ENCODE measurements at places on chromosomes 5 and 9.

DNA sequence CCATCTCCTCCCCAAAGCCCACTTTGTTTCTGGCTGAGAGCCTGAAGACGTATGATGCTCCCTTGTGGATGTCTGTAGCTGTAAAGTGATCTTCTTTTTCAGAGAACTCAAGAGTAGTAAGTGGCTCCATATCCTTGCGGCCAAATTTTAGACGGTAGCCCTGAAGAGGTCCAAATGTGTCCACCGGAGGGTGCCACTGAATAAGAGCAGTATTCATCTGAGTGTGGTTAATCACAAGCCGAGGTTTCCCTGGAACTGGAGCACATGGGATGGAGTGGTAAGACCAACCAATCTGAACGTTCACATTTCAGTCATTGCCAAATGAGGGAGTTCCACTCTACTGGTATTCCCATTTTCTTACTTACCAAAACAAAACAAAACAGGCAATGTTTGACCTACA is 686.5 kb upstream of the DMAC1 start:
- no peak for DNase-seq

GRCh38 chr9:80875947-80876346 is 813.4 kb downstream of the TLE1 start:
- no peak for DNase-seq

DNA sequence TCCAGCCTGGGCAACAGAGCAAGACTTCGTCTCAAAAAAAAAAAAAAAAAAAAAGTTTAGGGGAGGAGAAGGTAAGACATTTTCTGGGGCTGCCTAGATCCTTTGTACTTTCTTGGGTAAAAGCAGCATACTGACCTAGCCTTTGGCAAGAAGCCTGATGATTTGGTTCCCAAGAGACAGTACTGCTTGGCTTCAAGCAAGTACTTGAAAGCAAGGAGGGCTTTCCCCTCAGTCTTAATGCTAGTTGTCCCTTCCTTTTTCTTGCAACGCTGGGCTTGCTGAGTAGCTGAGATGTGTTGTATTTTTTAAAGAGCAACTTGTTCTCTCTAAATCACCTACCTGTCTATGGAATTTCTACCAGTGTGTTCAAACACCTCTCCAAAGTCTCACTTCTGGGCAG is 76.2 kb downstream of the INSYN2B start:
- no peak for DNase-seq

DNA sequence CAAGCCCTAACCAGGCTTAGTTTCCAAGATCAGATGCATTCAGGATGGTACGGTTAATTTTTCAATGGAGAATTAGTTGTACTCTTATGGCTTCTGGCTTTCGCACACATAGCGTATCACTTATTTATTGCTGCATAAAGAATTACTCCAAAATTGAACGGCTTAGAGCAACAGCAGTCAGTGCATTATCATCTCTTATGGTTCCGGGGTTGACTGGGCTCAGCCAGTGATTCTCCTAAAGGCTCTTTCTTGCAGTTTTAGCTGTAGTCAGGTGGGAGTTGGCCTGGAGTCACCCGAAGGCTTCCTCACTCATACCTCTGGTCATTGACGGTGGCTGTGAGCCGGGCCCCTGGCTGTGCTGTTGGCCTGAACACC is 595 bp upstream of the GRHPR start:
- DNase-seq: no peak

DNA sequence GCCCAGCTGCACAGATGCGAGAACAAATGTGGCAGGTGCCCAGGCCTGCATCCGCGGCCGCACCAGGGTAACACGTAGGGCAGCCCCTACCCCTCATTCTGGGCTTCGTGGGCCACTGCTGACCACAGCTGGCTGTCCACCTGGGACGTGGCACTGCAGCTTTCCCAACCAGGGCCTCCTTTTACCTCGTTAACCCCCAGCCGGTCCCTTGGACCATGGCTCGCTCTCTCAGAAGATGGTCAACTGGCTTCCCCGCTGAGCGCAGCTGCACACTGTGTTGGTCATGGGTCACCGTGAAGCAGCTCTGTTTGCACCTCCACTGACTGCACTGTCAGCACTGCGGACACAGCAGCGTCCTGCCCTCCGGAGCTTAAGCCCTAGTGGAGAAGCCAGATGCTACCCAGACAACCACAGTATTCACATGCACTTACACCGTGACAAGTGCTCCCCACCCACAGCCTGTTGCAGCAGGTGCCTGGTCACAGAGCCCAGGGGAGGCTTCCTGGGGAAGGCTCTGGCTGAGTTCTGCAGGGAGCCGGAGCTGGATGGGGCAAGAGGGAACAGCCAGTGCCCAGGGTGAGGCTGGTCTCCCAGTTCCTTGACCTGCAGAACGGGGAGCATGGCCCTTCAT is 10.5 kb upstream of the PLEKHG4B start:
- DNase-seq: no peak

DNA sequence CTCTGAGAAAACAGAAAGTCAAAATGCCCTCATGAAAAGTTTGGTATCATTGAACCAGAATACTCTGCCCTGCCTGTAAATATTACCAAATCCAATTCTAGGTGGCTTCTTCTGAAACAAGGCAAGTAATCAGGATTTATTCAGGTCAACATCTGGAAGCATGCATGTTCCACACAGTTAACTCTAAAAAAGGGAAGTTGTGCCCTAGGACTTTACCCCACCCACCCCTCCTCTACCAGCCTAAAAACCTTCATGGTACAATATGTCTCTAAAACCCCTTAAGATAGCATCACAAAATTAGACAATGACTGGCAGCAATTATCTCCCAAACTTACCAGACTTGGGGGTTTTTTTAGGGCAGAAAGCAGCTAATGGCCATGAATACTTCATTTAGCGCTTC is 414.8 kb upstream of the SLC30A5 start:
- no peak for DNase-seq

GRCh38 chr5:141825791-141826560 is 52.2 kb downstream of the PCDH1 start:
- no peak for DNase-seq

GRCh38 chr5:84290161-84290560 is 94.5 kb downstream of the EDIL3 start:
- no peak for DNase-seq

DNA sequence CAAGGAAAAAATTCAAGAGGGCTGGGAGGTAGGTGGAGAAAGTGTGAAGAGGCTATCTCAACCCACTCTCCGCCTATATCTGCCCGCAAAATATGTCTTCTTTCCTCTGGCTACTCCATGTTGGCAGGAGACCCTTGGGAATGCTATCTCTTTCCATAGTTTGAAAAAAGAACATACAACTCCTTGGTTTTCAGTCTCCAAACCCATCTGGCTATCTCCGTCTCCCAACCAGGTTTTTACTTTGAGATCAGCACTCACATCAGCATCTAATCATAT is 109.9 kb upstream of the IFNE start:
- DNase-seq: no peak

- DNase-seq: no peak
Measured at GRCh38 chr9:136567651-136568287, 21.9 kb upstream of the NOTCH1 start.

GRCh38 chr5:145385276-145385675 is 449.9 kb downstream of the PRELID2 start:
- no peak for DNase-seq

DNA sequence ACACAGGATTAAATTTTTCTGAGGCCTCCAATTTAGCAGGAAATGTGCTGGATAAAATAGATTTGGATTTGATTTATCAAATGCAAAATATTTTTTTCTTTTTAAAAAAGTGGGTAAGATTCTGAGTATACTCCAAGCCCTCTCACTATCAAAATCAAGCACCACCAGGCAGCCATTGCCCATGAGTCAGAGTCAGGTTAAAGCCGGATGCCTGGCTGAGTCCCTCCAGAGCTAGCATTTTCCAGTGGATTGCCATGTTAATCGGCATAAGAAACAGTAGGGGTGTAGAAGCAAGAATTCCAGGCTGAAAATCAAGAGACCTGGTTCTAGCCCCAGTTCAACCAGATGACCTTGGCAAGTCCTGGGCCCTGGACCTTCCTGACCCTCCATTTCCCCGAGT is 85.3 kb downstream of the FAM114A2 start:
- no peak for DNase-seq

DNA sequence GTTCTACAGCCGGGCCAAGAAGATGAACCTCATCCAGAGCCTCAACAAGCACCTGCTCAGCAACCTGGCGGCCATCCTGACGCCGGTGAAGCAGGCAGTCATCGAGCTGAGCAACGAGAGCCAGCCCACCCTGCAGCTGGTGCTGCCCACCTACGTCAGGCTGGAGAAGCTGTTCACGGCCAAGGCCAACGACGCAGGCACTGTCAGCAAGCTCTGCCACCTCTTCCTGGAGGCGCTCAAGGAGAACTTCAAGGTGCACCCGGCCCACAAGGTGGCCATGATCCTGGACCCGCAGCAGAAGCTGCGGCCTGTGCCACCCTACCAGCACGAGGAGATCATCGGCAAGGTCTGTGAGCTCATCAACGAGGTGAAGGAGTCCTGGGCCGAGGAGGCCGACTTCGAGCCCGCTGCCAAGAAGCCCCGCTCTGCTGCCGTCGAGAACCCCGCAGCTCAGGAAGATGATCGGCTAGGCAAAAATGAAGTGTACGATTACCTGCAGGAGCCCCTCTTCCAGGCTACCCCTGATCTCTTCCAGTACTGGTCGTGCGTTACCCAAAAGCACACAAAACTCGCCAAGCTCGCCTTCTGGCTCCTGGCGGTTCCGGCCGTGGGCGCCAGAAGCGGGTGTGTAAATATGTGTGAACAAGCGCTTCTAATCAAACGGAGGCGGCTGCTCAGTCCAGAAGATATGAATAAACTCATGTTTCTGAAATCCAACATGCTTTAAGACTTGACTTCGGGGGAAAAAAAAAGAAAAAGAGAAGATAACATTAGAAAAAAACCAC is 28.5 kb downstream of the AMBP start:
- no peak for DNase-seq

DNA sequence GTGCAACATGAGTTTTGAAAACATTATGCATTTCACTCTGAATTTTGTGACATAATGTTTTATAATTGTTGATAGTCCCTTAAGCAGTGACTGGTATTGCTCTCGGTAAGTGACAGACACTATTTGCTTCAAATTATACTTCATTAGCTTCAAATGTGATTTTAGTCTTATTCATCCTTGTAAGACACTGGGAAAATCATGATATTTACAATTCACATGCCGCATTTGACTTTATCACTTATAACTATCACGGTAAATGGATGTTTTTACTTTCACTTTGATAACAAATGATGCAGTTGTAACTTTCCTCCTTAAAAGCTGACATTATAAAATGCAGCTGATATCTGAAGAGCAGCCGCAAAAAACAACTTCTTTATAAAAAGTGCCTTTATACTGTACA is 44.1 kb upstream of the ITGA2 start:
- no peak for DNase-seq

- no peak for DNase-seq
Measured at GRCh38 chr9:26760675-26761074, 131.9 kb downstream of the CAAP1 start.

GRCh38 chr9:30235068-30235467 is 2149.4 kb upstream of the ACO1 start:
- DNase-seq: no peak

DNA sequence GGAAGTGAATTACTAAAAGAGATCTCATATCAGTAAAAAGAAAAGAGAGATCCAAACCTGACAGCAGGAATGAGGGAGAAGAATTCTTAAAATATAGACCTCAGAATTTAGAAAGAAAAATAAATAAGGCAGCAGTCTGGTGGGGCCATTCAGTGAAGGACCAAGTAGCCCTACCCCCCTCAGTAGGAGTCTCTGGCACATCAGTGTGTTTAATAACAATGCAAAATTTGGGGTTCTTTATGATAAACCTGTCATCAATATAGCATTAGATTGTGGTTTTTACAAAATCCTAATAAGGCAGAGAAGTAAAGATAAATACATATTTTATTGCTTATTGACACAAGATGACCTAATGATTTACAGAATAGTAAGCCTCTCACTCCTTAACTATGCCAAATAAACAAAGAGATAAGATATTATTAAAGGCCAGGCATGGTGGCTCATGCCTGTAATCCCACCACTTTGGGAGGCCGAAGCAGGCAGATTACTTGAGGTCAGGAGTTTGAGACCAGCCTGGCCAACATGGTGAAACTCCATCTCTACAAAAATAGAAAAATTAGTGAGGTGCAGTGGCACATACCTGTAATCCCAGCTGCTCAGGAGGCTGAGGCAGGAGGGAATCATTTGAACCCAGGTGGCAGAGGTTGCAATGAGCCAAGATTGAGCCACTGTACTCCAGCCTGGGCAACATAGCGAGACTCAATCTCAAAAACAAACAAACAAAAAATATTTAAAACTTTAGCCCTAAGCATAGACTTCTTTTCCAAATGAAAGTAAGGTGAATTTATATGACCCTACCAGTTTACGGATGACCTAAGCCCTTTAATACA is 108.6 kb downstream of the BASP1 start:
- no peak for DNase-seq

GRCh38 chr9:127396808-127397645 is at the start of gene SLC2A8:
Gene SLC2A8 (plus strand): TSS chr9:127397169. CDS start chr9:127397231, 62 bp downstream.
- DNase-seq: peak; percentile 80

DNA sequence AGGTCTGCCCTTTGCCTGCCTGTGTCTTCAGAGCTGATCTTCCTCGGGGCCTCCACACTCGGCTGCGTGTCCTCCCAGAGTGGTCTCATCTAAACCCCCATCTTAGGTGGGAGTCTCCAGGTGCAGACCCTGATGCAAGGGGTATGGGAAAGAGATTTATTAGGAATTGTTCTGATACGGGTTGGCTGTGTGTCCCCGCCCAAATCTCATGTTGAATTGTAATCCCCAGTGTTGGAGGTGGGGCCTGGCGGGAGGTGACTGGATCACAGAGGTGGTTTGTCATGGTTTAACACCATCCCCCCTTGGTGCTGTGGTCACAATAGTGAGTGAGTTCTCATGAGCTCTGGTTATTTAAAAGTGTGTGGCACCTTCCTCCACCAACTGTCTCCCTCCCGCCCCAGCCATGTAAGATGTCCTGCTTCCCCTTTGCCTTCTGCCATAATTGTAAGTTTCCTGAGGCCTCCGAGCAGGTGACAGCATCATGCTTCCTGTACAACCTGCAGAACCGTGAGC is 208.4 kb downstream of the AOPEP start:
- DNase-seq: no peak

- DNase-seq: no peak
Measured at GRCh38 chr9:7089406-7090193, 331.8 kb downstream of the KDM4C start.

DNA sequence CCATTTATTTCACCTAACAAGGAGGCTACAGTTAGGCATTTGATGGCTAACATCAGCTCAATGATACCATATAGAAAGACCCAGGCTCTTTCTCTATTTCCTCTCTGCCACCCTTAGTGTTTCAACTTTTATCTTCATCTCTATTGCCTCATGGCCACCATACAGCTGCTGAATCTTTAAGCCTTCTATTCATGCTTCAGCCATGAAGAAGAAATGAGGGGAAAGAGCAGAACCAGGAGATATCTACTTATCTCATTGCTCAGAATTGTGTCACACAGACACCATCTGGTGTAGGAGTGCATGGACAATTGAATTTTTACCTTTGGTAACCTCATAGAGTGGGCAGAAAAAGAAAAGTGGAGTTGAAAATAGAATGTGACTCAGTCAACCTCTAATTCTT is 6.7 kb downstream of the GAPT start:
- no peak for DNase-seq

GRCh38 chr5:65268525-65268924 is 213.2 kb downstream of the ADAMTS6 start:
- no peak for DNase-seq

- no peak for DNase-seq
Measured at GRCh38 chr5:432201-432927, 10.6 kb upstream of the EXOC3 start.

- no peak for DNase-seq
Measured at GRCh38 chr9:4530375-4530774, 40.1 kb downstream of the SLC1A1 start.

GRCh38 chr9:4297151-4297785 is 2.6 kb downstream of the GLIS3 start:
- DNase-seq: peak; percentile 42
